ENCODE measurements at places on chromosomes 12 and 14.

GRCh38 chr14:21910260-21910659, 236.6 kb upstream of the OR4E1 start:
- no peak for DNase-seq

GRCh38 chr14:68241862-68242487, 422.4 kb downstream of the RAD51B start:
- no peak for DNase-seq

DNA sequence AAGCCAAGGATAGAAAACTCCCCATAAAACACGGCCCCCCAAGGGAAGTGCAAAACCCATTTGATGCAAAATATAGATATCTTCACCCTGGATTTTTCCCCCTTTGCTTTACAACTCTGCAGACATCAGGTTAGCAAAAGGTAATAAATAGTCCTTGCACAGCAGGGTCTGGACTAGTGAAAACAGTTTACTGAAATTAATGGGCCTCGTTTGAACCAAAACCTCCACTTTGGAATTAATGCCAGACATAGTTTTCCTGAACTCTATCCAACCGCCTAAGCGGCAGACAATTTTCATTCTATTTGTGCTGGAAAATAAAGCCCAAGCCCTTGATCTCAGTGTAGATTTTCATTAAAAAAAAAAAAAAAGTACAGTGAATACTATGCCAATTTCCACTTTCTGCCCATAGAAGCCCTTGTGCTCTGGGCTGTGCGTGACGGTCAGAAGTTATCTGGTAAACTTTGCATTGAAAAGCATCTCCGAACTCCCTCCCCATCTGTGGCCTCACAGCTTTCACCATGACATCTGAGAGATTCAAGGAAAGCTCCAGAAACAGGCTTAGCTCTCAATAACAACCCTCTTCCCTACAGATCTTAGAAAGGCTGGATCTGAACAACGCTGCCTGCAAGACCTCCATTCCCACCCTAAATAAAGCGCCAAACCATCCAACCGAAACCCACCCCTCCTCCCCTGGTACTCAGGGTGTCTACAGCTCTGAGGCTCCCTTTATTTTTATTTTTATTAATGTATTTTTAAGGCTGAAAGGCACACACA, 11.0 kb upstream of the IRF2BPL start:
- no peak for DNase-seq

- no peak for DNase-seq
These were observed 774.7 kb downstream of the TMTC2 start for GRCh38 chr12:83461336-83461935.

DNA sequence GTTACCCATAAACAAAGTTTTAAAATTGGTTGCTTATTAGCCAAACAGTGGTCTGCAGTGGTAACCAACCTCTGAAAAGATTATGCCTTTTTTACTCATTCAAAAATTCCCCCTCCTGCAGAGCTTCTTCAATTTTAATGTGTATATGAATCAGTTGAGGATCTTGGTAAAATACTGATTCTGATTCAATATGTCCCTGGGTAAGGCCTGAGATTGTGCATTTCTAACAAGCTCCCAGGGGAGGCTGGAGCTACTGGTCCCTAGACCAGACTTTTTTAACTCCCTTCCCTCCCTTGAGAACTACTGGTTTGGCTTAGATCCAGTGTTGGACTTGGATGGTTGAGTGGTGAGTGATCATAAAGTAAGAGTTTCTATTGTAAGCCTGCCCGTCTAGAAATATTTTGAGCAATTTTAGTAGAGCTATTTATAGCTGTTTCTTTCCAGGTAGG, 90.2 kb downstream of the FUT8 start:
- no peak for DNase-seq

GRCh38 chr12:128761379-128761790, 62.4 kb downstream of the SLC15A4 start:
- DNase-seq, result no peak

DNA sequence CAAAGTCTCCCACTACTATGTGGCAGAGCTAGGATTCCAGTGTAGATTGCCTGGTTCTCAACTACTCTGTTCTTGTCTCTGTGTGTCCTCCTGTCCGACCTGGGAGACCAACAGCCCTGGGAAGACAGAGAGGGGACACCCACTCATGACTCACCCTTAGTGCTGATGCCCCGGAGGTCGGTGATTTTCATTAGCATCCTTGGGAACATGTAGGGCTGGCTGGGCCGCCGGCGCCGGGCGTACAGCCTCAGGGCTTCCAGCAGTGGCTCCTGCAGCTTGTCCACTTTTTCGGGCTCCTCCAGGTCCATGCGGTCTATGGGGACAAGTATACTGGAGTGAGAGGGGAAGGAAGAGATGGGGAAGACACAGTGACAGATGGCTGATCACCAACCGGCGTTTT, 5.9 kb upstream of the ITGB7 start:
- no peak for DNase-seq

DNA sequence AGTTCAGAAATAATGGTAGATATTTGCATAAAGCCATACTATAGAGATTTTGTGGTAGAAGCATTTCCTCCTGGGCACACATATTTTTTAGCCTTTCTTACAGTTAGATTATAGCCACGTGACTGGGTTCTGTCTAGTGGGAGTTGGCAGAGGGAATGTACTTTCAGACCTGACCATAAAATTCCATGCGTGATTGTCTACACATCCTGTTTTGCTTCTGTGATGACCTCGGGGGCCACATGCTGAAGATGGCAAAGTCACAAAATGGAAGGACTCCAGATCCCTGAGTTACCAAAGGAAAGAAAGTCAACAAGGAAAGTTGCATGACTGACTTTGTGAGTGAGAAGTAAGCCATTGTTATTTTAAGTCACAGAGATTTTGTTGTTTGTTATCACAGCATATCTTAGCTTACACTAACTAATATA, 14.6 kb upstream of the MIA2 start:
- DNase-seq, result no peak

- DNase-seq, result no peak
These were observed 26.6 kb downstream of the LIMA1 start for GRCh38 chr12:50256761-50257160.

- no peak for DNase-seq
These were observed 53.9 kb downstream of the ACACB start for GRCh38 chr12:109170324-109170723.

DNA sequence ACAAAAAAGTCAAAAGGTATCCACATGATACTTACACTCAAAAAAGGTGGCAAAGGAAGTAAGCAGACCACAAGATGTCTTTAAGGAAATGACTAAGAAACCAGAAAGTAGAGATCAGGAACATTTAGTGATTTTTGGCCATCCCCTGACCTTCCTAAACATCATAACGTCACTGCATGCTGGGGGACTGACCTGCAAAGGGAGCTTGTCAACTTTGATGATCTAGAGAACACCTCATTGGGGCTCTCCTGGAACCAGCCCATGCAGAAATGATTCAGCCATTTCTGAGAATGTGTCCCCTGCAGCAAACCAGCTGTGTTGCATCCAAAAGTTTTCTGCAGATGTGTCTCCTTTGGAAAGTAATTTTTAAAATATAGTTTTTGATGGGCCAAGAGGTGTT, 152.2 kb upstream of the RASSF8 start:
- no peak for DNase-seq

- no peak for DNase-seq
These were observed 583.6 kb downstream of the GALC start for GRCh38 chr14:87409393-87409792.

DNA sequence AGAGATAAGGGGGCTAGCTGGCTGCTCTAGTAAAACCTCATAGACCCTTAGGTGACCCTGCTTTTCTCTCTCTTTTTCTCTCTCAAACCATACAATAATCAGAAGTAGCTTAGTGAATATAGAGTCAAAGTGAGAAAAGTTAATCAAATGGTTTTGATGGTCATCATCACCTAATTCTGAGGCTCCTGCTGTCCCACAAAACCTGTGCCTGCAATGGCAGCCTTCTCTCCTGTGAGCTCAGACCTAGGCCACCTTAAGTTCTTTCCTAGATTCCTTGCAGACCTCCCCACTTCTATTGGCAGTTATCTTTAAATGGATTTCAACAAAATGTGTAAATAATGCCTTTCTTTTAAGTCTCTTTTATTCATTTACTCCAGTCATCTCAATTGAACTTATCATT, 1.5 kb upstream of the RPAP3 start:
- DNase-seq, result no peak

DNA sequence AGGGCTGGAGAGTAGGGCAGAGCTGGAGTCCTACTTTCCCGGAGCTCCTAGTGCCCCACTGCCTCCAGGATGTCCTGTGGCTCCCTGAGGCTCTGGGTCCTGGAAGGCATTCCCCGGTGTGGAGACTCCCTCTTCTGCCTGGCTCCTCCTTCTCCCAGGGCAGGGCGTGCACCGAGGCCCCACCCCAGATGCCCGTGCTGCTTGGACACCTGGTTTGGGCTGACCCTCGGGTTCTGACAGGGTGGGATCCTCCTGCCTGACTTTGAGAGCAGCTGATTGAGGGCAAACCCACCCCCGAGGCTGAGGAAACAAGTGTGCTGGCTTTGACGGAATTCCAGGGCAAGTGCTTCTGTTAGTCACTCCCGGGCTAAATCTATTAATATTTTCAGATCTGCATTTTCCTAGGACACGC, 15.4 kb downstream of the TEAD4 start:
- DNase-seq, result no peak

DNA sequence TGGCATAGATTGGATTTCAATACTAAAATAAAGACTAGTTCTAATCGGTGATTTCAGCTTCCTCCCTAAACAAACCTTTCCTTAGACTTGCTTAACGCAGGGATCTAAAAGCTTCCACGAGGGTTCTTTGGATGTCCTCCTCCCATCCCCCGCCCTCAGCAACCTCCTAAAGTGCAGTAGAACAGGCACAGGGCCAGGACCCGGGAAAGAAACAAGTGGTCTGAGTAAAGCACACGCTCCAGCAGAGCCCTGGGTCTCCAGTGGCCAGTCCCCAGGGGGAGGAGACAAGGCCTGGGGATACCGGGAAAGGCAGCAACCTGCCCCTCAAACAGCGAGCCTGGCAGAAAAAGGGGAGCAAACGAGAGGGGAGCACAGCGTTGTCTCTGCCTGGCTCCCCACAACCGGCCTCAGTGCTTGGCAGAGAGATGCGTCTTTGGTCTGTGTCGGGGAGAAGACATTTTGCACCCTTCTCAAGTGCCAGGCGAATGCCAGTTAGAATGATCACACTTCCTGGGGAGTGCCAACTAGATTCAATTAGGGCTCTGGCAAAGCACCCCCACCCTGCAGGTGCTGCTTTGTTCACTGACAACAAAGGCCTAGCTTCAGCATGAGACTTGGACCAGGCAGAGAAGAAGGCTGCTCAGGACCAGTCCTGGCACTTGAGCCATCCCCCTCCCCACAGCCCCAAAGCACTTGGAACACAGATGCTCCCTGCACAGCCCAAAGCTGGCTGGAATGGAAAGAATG, 17.1 kb upstream of the SLC6A12 start:
- DNase-seq, result no peak

GRCh38 chr12:4819654-4820053, 90.1 kb upstream of the KCNA1 start:
- no peak for DNase-seq

- DNase-seq, result no peak
These were observed 33.9 kb upstream of the ALDH2 start for GRCh38 chr12:111732786-111733185.

GRCh38 chr14:64673748-64674147, 30.5 kb upstream of the PLEKHG3 start:
- no peak for DNase-seq

DNA sequence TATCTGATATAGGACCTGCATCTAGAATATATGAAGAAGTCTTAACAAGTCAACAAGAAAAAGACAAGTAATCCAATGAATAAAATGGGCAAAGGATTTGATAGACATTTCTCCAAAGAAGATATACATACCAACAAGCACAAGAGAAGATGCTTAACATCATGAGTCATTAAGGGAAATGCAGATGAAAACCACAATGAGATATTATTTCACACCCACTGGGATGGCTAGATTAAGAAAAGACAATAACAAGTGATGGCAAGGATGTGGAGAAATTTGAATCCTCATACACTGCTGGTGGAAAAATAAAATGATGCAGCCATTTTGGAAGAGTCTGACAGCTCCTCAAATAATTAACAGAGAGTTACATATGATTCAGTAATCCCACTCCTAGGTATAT, 502.6 kb downstream of the FUT8 start:
- no peak for DNase-seq

- no peak for DNase-seq
These were observed 100.9 kb downstream of the EPS8 start for GRCh38 chr12:15688202-15688736.

GRCh38 chr14:61575551-61576150, 119.7 kb upstream of the HIF1A start:
- DNase-seq, result no peak

DNA sequence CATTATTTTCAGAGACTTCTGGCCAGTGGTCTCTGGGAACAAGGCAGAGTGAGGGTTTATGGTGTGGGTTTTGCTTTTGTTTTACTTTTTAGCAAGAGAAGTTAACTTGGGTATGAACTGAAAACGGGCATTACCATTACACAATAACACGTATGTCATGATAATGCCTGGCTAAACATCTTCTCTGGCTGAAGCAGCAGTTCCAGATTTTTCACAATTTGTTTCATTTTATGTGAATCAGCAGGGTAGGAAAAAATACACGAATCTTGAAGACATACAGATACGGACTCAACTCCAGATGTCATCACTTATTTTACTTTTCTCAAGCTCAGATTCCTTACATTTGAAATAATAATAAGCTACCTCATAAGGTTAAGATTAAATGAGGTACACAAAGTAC, 2.5 kb upstream of the PCNX4 start:
- DNase-seq, result no peak

DNA sequence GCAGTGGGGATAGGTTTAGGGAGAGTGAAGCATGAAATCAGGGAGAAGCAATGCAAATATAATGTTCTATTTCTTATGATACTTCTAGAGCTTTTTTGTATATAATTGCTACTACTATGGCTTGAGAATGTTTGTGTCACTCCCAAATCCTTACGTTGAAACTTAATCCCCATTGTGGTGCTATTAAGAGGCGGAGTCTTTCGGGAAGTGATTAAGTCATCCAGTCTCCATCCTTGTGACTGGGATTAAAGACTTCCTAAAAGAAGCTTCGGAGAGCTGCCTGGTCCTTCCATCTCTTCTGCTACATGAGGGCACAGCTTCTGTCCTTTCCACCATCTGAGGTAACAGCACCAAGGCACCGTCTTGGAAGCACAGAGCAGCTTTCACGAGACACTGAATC, 81.2 kb downstream of the COX16 start:
- DNase-seq, result no peak

GRCh38 chr12:70692681-70693288, 55.6 kb upstream of the PTPRB start:
- no peak for DNase-seq

DNA sequence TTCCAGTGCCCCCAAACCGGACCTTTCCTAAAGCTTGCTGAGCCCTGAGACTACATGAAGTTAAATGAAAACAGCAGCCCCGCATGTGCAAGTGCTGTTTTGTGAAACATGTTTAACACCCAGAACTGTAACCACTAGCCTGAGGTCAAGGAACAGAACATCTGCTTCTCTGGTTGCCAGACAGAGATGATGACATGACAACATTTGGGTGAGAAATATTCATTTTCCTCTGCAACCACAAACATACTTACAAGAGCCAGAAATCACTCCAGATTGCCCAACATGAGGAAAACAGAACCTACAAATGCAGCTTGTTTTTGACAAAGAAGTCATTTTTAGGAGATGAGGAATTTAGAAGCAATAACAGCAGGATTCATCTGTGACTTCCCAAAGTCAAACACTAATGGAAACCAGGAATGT, 110.4 kb downstream of the BCAT1 start:
- DNase-seq, result no peak

- no peak for DNase-seq
These were observed 16.5 kb downstream of the PRKCH start for GRCh38 chr14:61337893-61338292.
